ENCODE measurements at places on chromosomes 1 and 21. TPM values are rescaled to one million over a fixed set of nuclear protein-coding genes. Genes with fewer than 3 reads are reported as not detected.

WASF2 gene
- 9.5 TPM for total RNA-seq

RIPK4 gene
- 0.23 TPM for total RNA-seq

ELAPOR1 gene
- 0.23 TPM for total RNA-seq

YRDC gene
- 4.4 TPM for total RNA-seq

CLCA1 gene
- total RNA-seq = under 0.01 TPM

LRRC53 gene
- total RNA-seq = not detected

ZFYVE9 gene
- 19.9 TPM for total RNA-seq

C1orf21 gene
- 13.8 TPM for total RNA-seq

ZBTB8OS gene
- 47.3 TPM for total RNA-seq

All from smooth muscle cell of the coronary artery (primary cell).